ENCODE measurements at places on chromosomes 16 and 17.

- DNase-seq, result no peak
Observed at GRCh38 chr17:43146649-43147048, 21.5 kb upstream of the BRCA1 start.

DNA sequence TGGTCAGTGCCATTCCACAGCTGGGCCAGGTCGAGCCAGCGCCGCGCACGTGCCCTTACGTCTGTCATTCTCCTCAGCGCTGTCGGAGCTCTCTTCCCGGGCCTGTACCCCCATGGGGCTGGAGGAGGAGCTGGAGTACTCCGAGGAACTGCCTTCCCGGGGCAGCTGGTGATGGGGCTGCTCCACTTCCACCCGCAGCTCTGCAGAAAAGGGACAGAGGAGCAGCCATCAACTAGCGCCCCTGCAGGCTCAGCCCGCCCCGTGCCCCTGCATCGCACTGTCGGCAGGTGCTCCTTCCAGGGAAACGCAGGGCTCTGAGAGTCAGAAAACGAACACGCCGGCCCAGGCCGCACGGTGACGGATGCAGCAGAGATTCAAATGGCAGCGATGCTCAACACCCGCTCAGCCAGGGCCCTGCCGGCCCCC is 20.9 kb downstream of the MAP1LC3B start:
- DNase-seq, result no peak

DNA sequence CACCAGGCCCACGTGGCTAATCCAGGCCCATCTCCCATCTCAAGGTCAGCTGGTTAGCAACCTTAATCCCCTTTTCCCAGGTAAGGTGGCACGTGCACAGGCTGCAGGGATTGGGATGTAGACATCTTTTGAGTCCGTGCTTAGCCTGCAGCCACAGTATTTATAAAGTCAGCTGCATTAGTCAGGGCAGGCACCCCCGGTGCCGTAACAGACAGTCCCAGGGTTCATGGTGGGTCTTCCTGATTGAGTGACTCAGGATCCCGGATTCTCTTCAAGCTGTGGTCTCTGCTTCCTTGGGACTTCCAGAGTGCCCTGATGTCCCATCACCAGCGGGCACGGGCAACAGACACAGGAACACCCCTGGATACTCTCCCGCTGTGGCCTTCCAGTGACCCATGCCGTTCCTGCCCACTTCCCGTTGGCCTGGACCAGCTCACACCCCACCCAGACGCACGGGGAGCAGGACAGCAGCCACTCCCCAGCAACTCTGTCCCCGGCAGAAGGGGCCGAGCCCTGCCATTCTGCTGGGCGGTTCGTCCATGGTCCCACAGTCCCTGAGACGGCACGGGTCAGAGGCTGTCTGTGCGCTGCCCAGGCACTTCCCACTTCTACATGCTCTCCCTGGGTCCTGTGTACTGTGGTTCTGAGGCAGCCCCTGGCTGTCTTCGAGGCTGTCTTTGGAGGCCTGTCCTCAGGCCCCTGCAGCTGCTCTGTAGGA is 248.6 kb upstream of the GSE1 start:
- DNase-seq, result no peak

DNA sequence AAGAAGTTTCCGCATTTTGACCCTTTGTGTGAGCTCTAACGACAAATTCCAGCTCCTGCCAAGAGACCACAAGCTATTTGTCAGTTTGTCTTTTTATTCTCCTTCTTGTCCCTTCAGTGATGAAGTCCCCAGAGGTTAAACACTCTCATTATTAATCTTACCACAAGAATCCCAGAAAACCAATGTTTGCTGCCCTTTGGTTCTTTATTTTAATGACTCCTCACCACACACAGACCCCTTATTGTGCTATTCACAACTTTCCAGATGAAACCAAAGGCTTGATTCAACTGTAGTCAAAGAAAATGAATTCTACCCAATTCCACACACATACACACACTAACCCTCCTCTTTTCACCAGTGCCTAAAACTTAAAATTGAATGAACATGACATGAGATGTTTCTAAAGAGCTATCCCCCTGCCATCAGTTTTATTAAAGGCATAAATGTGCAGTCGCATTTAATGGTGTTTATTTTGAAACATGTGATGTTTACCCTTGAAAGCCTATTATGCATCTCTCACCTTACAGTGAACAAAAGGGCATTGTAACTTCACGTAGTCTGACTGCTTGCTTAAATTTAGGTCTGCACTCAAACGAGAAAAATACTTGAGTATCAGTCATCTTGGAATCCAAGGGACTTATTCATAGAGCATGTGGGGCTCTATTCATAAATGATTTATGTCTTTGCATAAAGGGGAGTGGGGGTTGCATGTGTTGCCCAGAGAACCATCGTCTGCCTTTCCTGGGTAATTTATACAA is 44.1 kb downstream of the PCTP start:
- no peak for DNase-seq

- no peak for DNase-seq
Observed at GRCh38 chr17:1493291-1493980, 950 bp upstream of the MYO1C start.

- peak; percentile 73 for DNase-seq
Observed at GRCh38 chr16:66603537-66604375, 748 bp upstream of the CMTM3 start.

DNA sequence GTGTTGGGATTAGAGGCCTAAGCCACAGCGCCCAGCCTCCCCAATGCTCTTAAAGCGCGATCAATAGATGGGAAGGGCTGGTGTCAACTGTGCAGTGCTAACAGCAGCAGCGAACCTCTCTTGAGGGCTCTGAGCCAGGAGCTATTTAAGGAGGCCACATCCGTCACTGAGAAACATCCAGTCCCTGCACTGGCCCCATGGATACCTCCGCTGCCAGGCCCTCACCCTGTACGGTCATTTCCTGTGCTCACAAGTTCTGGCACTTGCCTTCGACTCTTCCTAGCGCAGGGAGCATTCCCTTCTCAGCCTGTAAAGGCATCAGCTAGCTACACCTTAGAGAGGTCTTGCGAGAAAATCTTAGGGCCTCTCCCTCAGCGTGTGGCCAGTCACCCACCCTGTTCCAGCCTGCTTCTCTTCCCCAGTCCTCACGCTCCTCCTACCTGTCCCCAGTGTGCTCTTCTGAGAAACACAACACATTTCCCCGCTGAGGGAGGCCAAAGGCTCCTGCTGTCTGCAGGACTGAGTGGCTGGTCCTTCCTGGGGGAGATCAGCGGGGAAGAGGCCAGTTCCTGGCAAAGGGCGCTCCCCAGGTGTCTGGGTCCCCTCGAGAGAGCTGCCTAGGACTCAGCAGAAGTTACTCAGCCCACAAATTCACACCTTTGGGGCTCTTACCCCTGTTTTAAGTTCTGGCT is 28.6 kb downstream of the GTF3C1 start:
- DNase-seq, result no peak

GRCh38 chr16:88541831-88542616 is 28.2 kb upstream of the ZC3H18 start:
- DNase-seq, result no peak

- DNase-seq, result no peak
Observed at GRCh38 chr16:30728321-30728720, 19.9 kb upstream of the PHKG2 start.

- peak; percentile 83 for DNase-seq
Observed at GRCh38 chr17:82204831-82205719, 7.6 kb downstream of the CCDC57 start.
